ENCODE measurements at places on chromosomes 1 and 21.

GRCh38 chr1:145805057-145805456, 18.8 kb downstream of the RNF115 start:
- DNase-seq = no peak

GRCh38 chr1:50422946-50423669, at the start of gene DMRTA2:
DMRTA2 (minus strand) TSS chr1:50423443; CDS start chr1:50421536, 1,907 bp downstream.
- no peak for DNase-seq

DNA sequence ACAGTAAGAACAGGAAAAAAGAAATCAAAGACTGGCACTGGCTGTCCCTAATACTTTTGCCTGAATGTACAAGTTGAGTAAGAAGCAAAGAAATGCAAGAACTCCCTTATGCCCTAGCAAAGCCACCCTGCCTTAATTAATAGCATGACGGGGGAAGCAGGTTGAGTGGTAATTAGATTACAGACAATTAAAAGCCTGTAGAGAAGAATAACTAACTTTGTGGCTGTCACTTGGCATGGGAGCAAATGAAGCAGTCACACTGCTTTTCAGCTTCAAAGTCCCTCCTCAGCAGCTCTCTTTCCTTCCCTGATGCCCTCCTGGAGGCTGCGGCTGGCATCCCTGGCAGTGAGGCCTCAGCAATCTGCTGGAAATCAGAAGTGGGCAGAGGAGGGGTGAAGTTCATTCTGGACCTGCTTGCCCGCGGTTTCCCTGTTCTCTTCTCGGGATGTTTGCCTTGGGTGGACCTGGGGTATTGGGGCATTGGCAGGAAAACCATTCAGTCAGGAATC, 3.4 kb downstream of the OPTC start:
- DNase-seq = no peak

GRCh38 chr1:147771226-147772125, 11.1 kb upstream of the GJA5 start:
- DNase-seq = no peak

GRCh38 chr1:41833519-41834000, 85.2 kb downstream of the HIVEP3 start:
- no peak for DNase-seq

DNA sequence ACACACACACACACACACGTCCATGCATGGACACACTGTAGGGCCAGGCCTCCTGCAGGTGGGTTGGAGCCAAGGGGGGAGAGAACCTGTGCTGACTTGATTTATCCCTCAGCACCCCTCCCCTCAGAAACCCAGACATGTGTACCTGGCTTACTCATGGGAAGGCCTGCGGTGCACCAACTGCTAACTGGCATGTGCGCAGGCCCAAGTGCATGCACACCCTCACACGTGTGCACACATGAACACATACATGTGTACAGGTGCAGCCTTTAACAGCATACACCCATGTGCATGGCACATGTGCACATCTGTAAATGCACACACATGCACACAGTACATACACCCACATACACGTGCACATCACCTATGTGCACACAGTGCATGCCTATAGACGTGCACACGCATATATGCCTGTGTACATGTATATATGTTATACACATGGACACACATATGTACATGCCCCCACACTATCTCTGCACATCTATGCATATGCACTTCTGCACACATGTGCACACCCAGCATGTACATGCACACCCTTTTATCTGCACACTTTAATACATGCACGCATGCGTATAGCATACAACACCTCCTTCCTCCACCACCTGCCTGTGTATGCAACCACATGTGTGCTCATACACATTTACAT, 67.5 kb downstream of the TRIM11 start:
- no peak for DNase-seq

- no peak for DNase-seq
Observed at GRCh38 chr1:174134003-174134659, 25.2 kb upstream of the RABGAP1L start.

DNA sequence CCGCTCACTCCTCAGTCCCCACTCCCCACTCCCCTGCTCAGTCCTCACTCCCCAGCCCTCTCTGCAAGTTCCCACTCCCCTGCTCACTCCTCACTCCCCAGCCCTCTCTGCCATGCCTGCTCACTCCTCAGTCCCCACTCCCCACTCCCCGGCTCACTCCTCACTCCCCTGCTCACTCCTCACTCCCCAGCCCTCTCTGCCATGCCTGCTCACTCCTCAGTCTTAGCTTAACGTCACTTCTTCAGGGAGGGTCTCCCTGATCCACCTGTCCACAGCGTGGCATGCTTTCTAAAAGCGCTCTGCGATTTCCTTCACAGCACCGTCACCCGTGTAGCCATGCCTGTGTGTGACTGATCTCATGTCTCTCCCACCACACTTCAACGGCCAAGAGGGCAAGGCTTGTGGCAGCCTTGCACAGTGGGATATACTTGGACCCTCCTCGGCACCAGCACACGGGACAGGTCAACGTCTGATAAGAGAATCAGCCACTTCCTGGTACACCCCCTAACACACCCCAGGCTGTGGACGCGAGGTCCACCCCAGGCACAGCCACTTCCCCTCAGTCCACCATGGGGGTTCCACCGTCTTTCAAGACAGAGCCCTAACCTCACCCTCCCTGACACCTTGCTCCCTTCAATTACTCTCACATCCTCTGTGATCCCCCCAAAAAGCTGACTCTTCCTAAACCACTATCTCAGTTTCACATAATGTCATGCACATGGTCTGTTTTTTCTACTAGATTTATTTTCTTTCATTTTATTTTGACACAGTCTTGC, 14.0 kb downstream of the PRDM15 start:
- no peak for DNase-seq

DNA sequence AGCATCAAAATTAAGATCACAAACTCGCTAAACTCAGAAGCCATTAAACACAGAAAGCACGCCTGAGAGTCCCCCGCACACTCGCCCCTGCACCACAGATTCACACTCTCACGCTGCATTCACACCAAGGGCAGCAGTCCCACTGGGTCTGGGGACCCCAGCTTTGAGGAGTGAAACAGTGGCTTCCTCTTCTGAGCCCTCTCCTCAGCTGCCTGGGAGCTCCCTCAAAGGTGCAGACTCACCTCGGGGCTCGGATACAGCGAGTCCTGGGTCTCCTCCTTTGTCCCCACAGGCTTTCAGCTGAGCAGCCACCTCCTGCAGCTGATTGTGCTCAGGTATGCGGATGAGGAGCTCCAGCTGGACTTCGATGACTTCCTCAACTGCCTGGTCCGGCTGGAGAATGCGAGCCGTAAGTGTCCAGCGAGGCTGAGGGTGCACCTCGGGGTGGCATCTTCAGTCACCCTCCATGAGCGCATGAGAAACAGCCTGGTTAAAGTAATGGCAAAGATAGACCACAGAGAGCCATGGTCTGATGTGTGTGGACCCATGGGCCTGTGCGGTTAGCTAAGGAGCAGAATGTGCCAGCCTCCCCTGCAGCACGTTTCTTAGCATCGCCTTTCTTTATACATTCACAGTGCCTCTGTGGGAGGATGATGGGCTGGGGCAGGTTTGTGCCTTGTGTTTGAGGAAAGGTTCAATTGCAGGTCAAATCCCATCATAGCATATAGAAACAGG, 47.9 kb downstream of the CAPN9 start:
- no peak for DNase-seq

- DNase-seq = no peak
Observed at GRCh38 chr1:112040891-112041740, 51.6 kb upstream of the KCND3 start.

DNA sequence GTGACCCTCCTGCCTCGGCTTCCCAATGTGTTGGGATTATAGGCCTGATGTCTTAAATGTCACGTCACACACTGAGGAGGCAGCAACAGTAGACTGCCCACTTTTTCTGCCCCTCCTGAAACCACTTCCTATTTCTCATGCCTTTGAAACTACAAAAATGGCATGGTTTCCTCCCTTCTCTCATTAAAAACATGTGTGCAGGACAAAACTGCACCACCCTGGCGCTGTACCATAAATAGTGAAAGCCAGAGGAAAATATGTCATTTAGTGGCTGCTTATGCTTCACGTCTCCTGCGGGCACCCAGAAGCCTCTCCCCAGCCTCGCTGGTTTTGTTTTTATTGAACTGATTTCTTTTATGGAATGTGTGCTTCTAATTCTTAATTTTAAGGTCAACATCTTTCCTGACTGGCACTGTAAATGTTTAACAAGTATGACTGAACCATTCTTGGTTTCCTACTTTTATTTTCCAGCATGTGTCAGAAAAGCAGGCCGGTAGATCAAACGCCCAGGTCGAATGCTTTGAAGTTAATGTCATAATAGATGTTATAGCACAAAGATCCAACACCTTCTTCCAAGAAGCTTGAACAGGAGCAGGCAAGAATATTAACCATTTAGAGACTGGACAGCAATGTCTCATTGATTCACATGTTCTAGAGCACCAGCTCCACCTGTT, 59.6 kb upstream of the C1orf87 start:
- DNase-seq = no peak

DNA sequence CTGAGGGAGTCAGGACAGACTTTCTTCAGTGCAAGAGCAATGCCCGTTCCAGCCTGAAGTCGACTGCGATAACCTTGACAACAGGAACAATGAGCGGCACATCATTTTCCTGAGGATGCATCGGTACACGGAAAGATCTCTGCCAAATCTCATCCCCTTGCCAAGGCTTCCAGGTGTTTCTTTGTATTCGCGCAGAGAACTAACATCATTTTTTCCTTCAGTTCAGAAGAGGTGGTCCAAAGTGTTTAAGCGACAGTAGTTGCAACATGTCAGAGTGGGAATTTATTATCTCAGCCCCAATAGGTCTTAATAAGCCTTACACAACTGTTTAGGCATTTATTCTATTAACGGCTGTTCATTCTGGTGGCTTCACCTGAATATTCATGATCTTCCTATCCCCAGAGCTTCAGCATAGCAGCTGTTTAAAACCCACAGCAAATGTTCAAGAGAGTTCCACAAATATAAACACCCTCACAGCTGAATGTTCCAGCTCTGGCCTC, 129.7 kb upstream of the NFIA start:
- no peak for DNase-seq

DNA sequence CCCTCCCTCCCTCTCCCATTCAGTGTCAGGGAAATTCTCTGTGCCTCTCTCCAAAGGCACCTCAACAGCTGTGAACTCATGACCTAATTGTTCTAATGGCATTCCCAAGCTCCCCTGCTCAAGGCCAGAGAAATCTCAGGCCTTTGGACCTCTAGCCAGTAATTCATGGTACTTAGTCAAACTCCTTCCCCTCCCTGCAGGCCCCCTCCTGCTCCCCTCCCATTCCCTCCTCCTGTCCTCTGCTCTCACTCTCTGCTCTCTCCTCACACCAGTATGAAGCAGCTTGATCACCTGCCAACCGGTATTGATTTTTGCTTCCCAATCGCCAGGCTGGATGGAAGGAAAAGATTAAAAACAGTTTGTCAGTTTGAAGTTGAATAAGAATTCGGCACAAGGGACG, 370.5 kb upstream of the PBX1 start:
- DNase-seq = no peak

GRCh38 chr1:12601700-12602658, 16.0 kb downstream of the DHRS3 start:
- DNase-seq = no peak

- no peak for DNase-seq
Observed at GRCh38 chr1:241007668-241008067, 349.3 kb downstream of the RGS7 start.

DNA sequence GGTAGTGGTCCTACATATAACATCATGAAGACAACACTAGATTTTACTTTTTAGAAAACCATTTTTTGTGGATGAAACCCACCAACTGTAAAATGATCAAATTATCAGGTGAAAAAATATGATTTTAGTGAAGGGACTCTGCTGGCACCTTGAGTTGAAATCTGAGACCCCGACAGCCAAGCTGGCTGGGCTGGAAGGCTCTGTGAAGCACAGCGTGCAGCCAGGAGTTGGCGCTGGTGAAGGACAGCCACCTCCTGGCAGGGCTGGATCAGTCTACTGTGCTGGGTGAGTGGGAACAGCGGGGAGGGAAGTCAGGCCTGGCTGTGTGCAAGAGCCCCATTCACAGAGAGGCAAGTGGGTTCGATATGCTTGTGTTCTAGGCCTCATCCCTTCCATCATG, 47.9 kb downstream of the DDAH1 start:
- no peak for DNase-seq

GRCh38 chr21:41961753-41962152, 7.9 kb upstream of the C2CD2 start:
- no peak for DNase-seq

- DNase-seq = no peak
Observed at GRCh38 chr1:120954736-120955135, 65.2 kb downstream of the PPIAL4A start.

GRCh38 chr1:203655671-203656070, 29.0 kb downstream of the ATP2B4 start:
- no peak for DNase-seq

DNA sequence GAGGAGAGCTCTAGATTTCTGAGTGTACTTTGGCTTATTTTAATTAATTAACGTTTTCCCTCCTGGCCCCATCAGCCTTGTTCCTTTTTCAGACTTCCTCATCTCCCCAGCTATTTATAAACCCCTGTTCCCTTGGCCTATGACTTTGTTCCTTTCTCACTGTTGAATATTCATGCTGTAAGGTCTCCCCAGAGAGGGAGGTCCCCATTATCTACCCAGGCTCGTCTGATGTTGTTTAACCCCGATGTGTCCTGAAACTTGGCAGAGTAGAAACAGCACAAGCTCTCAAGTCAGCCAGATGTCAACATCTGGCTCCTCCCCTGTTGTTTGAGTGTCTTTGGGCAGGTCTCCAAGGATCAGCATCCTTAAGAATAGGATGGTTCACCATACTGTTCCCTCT, 153.6 kb downstream of the HIVEP3 start:
- no peak for DNase-seq

- DNase-seq = no peak
Observed at GRCh38 chr21:41294548-41295231, 21.9 kb upstream of the FAM3B start.

GRCh38 chr1:41856151-41856943, 62.4 kb downstream of the HIVEP3 start:
- DNase-seq = no peak

- DNase-seq = no peak
Observed at GRCh38 chr1:240693036-240693435, 81.1 kb upstream of the GREM2 start.

DNA sequence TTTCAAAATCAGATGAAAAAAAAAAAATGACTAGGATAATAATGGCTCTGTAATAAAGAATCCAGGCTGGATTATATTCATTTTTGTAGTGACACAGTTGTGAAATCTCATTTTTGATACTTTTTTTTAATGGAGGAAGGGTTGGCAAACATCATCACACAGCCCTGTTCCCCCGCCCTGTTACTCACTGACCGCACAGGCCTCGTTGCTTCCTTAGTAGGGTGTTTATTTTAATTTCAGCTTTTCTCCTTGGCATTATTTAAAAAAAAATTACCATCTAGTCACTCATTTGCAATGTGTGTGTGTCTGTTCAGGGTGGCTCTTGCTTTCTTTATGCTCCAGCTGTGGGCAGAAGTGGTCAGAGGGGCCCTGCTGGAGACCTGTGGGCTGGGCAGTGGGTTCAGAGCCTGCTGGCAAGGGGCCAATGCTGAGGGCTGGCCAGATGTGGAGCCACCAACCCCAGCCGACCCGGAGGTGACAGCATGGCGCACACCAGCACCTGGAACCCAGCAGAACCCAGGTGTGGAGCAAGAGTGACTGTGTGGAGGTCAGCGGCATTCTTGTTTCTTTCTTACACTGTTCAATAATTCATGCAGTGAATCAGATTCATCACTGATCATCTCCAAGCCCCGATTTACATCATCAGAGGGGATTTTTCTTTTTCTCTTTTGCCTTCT, 44.6 kb downstream of the ZSCAN20 start:
- DNase-seq = no peak

Measured in stimulated activated CD4-positive, alpha-beta T cell treated with anti-CD3 and anti-CD28 coated beads, Interleukin-4, amount 100 ng/mL, for 4 hours (primary cell).